HS-27A (cell line): ENCODE measurements at places on chromosomes 16 and 17.

DNA sequence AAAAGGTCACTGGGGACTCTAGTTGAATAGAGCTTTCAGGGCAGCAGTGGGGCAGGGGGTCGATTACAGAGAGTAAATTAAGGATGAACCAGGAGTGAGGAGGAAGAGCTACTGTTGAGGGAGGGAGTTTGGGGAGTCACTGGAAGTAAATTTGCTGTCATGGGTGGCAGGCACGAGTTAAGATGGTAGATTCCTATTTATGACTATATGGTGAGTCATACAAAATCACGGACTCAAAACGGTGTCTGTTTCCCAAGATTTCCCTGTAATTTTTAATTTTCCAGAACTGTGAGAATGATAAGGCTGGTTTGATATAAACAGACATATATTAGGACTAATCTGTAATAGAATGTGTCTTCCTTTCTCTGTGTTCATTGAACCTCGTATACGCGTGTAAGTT, 287.6 kb upstream of the GOT2 start:
- DNase-seq, result peak; percentile 68

DNA sequence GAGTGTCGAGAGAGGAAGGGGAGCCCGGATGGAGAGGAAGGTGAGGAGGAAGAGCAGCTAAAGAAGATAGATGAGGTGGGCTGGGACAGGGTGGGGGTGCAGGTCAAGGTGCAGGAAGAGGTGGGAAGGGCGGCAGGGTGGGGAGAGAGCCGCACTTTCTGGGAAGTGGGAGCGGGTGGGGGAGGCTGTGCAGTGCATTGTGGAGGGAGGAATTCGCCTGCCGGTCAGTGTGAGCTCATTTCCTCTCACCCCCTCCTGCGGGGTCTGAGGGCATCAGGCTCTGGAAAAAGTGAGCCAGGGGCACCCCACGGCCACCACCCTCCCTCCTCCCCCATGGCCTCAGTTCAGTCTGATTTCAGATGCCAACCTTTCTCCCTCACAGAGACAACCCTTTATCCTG, 2.5 kb upstream of the ARHGAP23 start:
- DNase-seq, result no peak

DNA sequence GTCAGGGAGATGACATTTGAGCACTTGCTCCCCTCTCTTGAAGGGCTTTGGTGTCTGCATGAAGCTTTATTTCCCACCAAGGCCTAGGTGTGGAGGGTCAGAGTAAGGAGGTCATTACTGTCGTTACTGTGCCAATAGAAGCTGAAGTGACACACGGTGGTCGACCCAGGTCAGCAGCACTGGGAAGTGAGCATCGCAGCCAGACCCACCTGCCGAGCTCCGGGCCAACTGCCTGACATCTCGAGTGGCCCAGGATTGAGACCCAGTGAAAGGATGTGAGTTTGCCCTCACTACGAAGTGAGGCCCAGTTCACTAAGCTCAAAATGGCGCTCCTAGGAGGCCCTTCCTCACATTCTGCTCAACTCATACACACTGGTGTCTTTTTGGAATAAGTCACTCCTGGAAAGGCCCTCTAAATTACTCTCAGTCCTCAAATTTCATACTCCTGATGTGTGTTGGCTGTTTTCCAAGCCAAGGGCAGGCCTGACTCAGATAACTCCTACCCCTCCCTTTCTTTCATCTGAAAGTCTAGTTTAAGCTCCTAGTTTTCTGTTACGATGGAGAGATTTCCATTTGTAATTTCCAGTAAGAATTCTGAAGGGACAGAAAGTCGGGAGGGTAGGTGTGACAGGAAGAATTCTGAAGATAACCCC, 200.4 kb downstream of the LGALS9B start:
- DNase-seq, result peak; percentile 79

DNA sequence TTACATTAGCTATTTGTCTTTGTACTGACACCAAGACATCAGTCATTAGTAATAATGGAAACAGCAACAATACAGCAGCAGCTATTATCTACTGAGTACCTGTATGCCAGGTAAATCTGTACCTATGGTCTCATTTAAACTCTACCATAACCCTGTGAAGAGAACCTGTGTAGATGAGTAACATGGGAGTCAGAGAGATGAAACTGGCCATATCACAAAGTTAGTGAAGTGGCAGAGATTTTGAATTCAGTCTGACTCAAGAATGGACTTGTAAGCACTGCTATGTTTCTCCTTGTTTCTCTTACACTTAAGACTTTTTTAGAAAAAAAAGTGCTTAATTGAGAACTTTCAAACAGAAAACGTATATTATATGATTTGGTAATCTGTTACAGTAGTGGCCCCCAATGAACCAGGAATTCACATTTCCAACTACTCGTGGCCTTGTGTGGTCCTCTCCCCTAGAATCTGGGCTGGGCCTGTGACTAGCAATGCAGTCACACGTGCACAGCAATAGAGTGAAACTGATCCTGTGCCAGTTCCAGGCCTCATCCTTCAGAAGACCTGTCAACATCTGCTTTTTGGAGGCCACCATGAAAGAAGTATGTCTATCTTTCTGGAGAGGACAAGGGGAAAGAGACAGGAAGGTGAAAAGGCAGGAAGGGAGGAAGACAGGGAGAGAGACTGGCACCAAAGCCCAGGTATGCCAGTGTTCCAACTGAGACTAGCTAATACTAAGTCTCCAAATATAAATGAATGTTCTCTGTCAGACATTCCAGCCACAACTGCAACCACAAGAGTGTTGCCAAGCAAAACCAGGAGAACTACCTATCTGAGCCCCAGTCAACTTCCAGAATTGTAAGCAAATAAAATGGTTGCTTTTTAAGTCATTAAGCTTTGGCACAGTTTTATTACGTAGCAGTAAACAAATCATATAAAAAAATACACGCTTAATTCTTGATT, 12.0 kb downstream of the CRLF3 start:
- no peak for DNase-seq

DNA sequence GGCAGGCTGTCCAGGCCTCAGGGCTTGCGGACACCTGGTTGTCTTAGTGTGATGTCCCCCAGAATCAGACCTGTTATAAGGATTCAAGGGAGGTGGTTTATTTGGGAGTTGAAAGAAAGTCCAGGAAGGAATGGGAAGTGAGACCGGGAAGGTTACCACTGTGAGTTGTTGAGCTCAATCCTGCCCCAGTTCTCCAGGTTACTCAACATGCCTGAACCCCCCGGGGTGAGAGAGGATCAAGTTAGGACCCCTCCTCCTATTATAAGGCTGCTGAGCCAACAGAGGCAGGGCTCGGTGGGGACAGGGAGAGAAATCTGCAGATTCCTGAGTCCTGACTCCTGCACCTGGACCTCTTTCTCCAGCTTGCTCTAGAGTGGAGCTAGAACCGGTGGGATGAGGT, 86.4 kb downstream of the MRM1 start:
- DNase-seq, result no peak

GRCh38 chr17:14268264-14268663, 31.6 kb upstream of the CDRT15 start:
- no peak for DNase-seq

- DNase-seq, result no peak
Observed at GRCh38 chr17:54909766-54910165, 9.1 kb downstream of the TOM1L1 start.

DNA sequence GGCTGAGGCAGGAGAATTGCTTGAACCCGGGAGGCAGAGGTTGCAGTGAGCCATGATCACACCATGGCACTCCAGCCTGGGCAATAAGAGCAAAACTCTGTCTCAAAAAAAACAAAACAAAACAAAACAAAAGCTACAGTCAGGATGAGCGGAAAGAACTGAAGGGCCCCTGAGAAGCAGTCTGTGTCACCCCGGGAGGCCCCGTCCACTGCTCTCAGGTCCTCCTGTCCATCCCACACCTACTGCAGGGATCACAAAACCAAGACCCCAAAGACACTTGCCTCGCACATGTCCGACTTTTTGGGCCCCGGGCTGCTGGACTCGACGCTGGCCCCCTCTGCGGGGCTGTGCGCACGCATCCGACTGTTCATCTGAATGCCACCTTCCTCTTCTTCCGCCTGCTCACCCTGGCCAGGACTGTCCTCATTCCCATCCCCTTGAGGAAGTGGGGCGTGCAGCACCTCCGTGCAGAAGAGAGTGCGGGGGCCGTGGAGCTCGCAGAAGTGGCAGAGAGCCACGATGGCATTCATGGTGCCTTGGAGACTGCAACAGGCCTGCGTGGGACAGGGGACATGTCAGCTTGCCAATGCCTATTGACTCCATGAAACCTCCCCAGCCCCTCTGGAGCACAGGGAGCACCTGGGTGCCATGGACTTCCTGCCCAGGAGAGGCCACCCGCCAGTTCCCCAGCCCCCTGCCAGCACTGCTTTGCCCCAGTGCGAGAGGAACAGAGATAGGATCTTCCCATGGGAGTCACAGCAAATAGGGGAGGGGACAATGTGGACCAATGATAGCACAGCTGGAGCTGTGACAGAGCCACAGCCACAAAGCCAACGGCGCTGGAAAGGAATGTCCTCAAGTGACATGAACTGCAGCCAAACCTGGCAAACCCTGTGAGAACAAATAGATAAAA, 9.1 kb downstream of the FLCN start:
- no peak for DNase-seq
